ENCODE measurements at places on chromosomes 2 and 18.

- no peak for DNase-seq
Observed at GRCh38 chr2:182426082-182426917, 536 bp downstream of the PDE1A start.

- no peak for DNase-seq
Observed at GRCh38 chr2:201656102-201656501, 12.8 kb upstream of the TMEM237 start.

DNA sequence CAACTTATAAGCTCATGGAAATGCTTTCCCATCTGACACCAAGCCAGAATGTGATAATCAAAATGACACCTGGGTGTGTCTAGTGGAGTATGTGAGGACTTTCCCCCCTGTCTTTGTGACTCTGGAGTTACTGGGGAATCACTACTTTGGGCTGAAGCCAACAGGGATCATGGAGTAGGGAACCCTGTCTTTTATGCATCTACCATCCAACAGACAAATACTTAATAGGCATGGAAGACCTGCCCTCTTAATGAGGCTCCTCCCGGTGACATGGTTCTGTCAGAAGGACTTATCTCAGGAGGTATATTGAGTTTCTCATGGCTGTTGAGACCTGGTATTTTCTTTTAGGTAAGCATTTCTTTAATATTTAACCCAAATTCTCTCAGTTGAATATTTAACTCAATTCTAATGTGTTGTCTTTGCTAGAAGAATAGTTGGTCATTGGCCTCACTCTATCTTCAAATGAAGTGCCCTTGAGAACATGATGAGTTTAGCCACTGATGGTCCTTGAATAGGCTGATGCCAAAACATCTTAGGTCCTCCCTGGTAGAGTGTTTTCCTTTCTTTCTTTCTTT is 42.1 kb downstream of the TGIF1 start:
- DNase-seq = no peak

- no peak for DNase-seq
Observed at GRCh38 chr18:9323750-9324445, 10.7 kb upstream of the TWSG1 start.

GRCh38 chr2:182228741-182229140 is 198.1 kb downstream of the PDE1A start:
- no peak for DNase-seq

DNA sequence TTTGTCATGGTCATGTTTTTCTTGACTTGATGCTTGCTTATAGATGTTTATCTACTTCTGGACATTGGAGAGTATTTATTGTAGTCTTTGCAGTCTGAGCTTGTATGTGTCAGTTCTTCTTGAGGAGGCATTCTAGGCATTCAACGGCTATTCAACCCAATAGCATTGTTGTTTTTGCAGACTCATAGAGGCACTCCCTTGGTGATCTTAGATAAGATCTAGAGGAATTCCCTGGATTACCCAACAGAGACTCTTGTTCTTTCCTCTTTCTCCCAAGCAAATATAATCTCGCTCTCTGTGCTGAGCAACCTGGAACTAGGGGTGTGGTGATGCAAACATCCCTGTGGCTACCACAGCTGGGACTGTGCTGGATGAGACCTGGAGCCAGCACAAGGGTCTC is 40.4 kb downstream of the SYT4 start:
- DNase-seq = peak; percentile 74

DNA sequence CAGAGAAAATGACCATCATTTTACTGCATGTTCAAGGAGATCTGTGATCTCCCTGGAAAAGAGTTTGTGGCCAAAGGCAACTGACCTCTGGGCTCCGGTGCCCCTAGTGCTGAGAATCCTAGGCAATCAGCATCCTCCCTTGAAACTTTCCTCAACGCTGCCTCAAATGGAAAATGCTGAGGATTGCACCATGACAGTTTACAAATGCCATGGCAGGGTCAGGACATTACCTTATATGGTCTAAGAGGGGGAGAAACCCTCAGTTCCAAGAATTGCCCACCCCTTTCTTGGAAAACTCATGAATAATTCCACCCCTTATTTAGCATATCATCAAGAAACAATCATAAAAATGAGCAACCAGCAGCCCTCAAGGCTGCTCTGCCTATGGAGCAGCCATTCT is 48.3 kb downstream of the ALPK2 start:
- DNase-seq = no peak

DNA sequence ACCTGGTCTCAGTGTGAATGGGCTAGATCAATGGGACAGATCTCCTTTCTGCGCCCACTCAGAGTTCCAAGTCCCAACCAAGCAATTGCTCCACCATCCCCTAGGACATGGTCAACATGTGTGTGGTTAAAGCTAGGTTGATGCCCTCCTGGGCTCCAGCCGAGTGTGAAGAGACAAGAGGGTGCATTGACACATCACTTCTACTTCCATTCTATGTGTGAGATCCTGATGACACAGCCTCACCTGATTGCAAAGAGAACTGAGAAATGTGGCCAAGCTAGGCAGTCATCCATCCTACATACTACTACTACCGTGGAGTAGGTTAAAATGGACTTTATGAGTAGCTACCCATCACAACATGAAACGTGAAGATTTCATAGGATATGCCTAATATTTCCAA is 106.8 kb downstream of the NCKAP5 start:
- DNase-seq = no peak

DNA sequence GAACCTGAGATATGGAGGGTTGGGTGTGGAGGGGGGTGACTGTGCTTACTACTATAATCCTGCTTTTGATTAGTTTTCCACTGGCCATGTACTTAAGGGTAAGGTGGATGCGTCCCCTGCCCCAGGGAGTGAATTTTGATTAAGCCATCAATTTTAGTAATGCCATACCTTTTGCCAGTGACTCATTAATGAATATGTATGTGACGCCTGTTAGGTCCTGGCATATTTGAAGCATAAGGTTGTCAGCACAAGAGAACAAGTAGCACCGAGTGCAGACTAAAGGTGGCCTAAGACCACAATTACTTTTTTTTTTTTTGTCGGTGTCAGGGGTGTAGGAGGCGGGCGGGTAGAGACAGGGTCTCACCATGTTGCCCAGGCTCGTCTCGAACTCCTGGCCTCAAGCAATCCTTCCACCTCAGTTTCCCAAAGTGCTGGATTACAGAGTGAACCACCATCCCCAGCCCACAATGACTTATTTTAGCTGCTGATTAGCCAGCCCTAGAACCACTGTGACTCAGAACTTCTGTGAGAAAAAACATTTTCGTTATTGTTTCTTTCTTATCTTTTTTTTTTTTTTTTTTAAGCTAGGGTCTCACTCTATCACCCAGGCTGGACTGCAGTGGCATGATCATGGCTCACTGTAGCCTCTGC is 7.0 kb downstream of the TANC1 start:
- DNase-seq = peak; percentile 35

- DNase-seq = no peak
Observed at GRCh38 chr2:119117891-119118882, 40.4 kb downstream of the C1QL2 start.

GRCh38 chr18:51617167-51617566 is 419.7 kb upstream of the MEX3C start:
- DNase-seq = no peak

GRCh38 chr2:192194265-192194865 is 368 bp downstream of the TMEFF2 start:
- peak; percentile 4 for DNase-seq

GRCh38 chr2:57107353-57107752 is 923.6 kb downstream of the CCDC85A start:
- DNase-seq = no peak

DNA sequence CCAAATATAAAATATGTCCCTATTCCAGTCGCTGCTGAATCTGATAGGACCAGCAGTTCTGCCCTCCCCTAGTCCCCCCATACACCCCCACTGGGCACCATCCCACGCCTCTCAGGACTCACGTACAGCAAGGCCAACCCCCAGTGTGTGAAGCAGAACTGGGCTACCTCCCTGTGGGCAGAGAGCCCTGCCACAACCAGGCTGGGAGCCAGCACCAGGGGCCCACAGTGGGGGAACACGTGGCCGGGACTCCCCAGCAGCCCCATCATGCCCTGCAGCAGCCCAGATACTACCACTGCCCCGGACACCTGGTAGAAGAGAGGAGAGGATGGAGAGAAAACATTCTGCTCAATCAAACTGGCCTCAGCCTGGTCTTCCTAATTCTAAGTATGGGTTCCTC is 1.3 kb downstream of the SLC23A3 start:
- no peak for DNase-seq

DNA sequence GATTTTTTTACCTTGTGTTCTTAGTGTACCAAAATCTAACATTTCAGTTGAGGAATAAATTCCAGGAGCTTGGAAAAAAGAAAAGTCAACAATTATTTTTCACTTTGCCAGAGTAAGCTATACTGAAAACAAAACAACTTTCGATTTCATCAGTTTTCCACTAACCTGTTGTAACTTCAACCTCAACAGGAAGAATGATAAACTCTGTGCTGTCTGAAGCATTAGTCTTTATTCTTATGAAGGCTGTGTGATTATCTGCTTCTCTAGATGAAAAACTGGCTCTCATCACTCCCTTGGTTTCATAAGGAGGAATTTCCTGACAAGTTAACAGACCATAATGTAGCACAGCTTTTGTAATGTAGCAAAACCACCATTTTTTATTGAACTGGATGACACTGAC is 121.2 kb downstream of the ZAP70 start:
- DNase-seq = no peak

- DNase-seq = no peak
Observed at GRCh38 chr2:143480086-143480485, 350.9 kb downstream of the ARHGAP15 start.

DNA sequence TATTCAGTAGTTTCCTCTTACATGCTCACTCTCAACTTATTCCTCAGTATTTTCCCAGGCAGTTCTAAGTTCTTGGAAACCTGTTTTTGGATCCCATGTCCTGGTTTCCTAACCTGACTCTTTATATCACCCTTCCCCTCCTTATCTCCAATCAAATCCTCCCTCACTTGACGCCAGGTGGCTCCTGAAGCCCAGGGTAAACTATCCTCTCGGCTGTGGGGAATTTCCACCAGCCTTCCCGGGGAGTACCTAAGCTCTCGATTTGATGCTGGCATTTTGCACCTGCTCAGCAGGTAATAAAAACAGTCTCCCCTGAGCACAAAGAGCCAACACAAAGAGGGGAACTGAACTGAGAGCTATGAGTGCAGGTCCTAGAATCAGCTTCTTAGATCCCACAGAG is 538.0 kb downstream of the SLC4A3 start:
- no peak for DNase-seq

DNA sequence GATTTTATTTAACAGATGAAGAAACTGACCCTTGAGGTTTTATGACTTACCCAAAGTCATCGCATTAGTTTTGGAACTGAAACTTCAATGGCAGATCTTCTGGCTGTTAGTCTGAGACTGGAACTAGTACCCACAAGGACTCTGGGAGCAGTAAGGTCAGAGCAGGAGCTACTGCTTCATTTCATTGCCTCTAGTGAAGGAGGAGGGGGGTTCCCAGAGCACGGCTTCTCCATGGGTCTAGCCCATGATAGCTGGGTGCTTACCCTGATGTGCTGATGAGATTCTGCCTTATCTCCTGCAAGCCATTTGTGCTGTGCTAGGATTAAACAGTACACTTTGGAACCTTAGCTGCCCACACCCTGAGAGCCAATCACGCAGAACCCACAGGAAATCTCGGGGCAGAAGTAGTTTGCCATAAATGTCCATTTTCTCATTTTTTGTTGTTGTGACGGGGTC is 5.4 kb upstream of the RNASEH1 start:
- DNase-seq = no peak

DNA sequence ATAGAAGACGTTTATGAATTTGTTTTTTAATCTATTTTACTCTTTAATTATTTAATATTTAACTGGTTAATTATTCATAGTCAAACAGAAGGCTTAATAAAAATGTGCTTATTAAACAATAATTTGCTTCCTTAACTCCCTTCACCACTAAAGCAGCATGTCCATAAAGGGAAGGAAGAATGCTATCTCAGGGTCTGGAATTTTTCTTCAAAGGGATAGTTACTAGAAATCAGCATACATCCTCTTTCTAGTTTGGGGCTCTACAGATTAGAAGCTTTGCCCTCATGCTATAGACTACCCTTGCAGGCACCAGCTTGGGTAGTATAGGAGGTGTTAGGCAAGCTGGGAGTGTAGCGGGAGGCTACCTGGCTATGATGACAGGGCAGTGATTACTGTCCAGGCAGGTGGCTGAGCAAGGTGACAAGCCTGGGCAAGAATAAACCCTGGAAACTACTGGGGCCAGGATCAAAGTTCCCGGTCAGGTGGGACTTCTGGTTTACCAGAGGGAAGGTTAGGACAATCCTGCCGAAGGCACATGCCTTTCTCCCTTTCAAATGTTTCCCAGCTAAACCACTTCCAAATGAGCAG is 276.0 kb upstream of the REV1 start:
- DNase-seq = no peak

DNA sequence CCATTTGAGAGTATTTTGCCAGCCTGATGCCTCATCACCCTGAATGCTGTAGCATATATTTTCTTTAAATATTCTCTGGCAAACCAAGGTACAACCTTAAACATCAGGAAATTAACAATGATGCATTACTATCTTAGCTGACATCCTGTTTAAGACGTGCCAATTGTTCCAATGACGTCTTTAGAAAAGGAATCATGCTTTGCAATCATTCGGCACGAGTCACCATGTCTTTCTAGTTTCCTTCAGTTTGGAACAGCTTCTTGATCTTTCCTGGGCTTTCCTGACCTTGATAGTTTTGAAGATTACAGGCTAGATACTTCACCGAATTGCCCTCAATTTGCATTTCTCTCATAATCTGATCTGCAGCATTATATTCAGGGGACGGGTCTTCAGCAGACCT is 88.2 kb upstream of the GLI2 start:
- peak; percentile 13 for DNase-seq

DNA sequence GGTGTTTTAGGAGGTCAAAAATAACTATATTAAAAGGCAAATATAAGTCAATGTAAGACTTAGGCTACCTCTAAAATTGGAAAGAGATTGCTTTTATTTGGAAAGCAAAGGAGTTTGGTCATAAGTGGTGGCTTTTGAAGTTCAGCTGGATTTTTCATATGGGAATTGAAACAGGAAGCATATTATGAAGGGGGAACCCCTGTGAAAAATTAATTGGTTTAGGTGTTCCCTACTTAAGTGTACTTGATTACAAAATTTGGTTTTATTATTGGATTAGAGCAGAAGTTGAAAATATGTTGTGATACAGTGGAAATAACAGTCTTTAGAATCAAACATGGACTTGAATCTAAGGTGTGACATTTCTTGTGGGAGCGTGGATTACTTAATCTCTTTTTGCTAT is 121.4 kb upstream of the TTC27 start:
- DNase-seq = no peak

- DNase-seq = no peak
Observed at GRCh38 chr2:165277295-165277694, 38.1 kb downstream of the SCN2A start.

DNA sequence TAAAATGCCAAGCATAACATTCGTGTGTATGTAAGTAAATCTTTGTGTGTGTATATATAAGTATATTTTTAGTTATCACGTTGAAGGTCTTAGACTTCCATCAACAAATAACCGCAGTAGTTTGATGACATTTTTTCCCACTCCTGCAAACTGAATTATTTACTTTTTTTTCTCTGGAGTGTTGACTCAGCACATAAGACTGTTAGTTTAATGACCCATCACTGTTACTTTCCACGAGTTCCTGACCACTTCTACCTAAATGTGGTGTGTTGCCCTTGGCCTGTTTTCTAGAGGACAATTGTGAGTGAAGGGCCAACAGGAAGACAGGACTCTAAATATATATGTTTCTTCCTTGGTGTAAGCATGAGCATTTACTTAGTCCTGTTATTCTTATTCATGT is 71.3 kb upstream of the TXNDC2 start:
- DNase-seq = peak; percentile 66

Measured in brain microvascular endothelial cell (primary cell).